Stimulated activated memory B cell treated with anti-CD40 and anti-IgM and Interleukin-4, amounts not matched to agents 10 μg/mL and 1 μg/mL and 100 μg/mL, for 72 hours (primary cell): ENCODE measurements at places on chromosomes 7 and 10.

DNA sequence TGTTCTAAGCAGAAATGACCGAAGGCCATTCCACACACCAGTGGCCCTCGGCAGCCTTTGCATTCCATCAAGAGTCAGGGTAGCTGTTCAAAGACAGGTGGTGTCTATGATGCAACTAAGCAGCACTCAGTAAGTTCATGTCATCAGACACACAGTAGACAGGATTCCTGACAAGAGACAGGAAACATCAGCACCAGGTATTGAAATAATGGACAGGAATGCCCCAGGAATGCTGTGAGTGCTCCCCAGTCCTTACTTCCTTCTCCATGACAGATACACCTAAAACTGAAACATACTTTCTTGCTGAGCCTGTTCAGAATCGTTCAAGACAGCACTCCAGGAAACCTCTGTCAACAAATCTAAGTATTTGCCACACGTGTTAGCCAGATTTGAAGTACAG is 204.4 kb downstream of the TPST1 start:
- no peak for ATAC-seq

DNA sequence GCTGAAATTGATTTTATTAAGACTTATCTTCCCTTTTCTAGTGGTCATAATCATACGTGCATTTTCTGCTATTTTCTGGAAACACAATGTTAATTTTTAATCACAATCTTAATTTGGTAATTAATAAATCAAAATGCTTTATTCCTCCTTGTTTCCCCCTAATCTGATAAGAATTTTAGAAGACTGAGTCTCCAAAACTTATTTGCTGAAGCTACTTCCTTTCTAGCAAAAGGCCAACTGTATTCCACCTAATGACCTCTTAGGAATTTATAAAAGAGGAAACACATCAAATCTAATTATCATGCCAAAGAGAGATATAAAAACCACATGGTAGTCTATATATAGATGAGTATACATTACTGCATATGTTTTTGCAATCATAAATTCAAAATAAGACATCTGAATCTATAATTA is 140.6 kb downstream of the GNAI1 start:
- ATAC-seq = no peak

GRCh38 chr10:15316871-15317464 is 54.1 kb downstream of the FAM171A1 start:
- ATAC-seq = no peak

GRCh38 chr10:44763331-44763730 is 147.8 kb upstream of the TMEM72 start:
- no peak for ATAC-seq

GRCh38 chr10:128574581-128575210 is 448.5 kb upstream of the MKI67 start:
- ATAC-seq = no peak

GRCh38 chr10:52757773-52758172 is 14.8 kb downstream of the MBL2 start:
- ATAC-seq = no peak

DNA sequence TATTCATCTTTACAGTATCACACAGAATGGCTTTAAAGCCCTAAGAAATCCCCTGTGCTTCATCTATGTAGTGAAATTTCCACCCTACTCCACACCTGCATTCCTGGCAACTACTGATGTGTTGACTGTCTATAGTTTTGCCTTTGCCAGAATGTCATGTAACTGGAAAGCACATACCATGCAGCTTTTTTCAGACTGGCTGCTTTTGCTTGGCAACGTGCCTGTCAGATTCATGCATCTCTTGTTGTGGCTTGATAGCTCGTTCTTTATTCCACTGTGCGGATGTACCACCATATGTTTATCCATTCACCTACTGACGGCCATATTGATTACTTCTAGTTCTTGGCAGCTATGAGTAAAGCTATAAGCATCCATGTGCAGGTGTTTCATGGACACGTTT is 30.6 kb downstream of the RBM17 start:
- peak; percentile 51 for ATAC-seq

DNA sequence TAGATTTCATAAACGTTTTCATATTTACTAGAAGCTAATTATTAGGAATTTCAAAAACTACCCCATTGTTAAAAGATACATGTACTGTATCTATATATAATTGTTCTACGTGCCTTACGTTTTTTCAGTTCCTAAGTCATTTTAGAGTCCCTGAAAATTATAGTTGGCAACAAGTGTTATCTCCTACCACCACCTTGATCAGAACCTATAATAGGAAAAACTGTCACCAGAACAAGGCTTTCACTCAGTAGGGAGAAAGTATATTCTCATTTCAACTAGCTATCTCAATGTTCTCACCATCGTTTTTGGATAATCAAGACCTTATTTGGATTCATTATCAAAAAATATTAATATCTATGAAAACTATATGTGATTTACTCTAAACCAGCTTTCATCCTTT is 107.7 kb downstream of the CPEB3 start:
- ATAC-seq = no peak

DNA sequence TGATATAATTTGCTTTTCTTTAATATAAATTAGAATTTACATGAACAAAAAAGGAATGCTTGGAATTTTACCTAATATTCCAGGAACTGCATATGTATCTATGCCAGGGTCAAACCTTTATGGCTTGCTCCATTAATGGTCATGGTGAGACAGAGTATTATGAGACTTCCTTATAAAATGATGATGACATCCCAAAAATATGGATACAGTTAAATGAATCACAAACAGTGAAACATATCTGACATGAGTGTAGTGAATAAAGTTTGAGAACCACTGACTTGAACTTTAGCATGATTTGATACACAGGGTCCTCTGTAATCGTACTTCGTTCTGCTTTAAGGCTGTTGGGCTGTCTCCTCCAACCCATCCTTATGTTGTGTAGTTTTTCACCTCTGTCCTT is 51.8 kb downstream of the MARCHF5 start:
- ATAC-seq = no peak
